ENCODE measurements at places on chromosomes 12 and 14.
A peak's percentile ranks its signal among the peaks of the same experiment; 100 is the strongest.

DNA sequence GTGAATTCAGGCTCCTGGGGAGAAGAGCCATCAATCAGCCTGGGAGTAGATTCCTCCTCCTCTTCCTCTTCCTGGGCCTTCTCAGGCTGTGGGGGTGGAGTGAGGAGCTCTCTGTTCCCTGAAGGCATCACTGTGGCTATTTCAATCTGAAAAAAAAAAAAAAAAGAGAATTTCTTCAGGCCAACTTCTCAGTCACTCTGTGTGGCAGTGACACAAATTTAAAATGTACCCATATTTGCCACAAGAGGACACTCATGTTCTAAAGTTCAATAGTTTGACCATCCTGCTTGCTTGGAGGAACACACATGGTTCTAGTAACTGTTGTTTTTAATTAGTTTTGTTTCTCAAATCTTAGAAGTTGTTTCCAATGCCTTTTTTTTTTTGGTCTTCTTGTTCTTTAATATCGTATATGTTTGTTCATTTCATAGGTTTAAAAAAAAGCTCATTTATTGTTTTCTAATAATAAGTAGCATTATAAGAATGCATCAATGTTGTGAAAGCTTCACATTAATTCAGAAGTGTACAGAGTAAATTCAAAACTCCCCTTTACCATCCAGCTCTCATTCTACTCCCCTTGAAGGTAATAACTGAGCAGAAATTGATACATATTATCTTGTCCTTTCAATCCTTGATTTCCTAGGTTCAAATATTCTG, 23.3 kb upstream of the CCER1 start:
- no peaks in the 10 kb centered on the region for H3K36me3 ChIP-seq
- no peaks in the 10 kb centered on the region for H3K27me3 ChIP-seq
- no peak overlapping the region for H3K4me3 ChIP-seq

DNA sequence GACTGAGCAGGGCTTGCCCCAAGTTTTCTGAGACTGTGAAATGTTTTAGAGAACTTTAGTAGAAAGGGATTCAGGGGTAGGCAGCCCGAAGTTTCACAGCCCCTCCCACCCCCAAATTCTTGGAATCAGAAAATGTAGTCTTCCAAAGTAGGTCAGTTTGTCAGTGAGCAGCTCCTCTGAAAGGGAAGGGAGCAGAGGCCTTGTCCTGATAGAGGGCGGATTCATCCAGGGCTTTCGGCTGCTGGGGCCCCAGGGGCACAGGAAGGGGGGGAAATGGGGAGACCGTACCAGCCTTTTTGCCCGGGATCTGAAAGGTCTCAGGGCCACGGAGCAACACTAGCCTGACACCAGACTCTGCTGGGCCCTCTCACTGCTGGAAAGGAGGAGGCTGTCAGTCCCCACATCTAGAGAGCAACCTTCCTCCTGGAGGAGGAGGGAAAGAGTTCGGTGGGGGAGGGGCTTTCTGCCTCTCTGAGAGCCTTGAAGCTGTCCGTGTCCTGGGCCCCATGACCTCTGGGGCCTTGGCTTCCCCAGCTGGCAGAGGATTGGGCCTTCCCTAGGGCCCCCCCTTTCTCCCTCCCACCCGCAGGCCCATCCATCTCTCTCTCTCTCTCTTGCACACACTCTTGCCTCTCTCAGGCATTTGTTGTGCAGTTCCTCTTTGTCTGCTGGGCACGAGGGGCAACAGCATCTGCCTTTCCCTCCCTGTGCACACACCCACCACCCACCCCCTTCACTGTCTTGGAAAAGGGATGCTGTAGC, at the start of gene IKZF4:
IKZF4 (plus strand) TSS at position 621 of the 762 bp plus-strand sequence. CDS start 451 bp downstream, outside the sequence.
- DNase-seq, result peak; percentile 60
- no peaks in the 10 kb centered on the region for H3K27me3 ChIP-seq
- peaks cover 31% of the 10 kb centered on the region for H3K4me1 ChIP-seq
- H3K27ac ChIP-seq, result peak within 1 kb of the TSS; percentile 84
- H3K4me3 ChIP-seq, result peak within 1 kb of the TSS; percentile 73

GRCh38 chr12:11839091-11839641, 189.7 kb downstream of the ETV6 start:
- H3K27ac ChIP-seq, result peak overlapping the region; percentile 85
- H3K4me3 ChIP-seq, result peak overlapping the region; percentile 0
- DNase-seq, result peak; percentile 74
- H3K4me1 ChIP-seq, result peaks cover 59% of the 10 kb centered on the region

- no peak overlapping the region for H3K4me3 ChIP-seq
- DNase-seq, result no peak
- H3K27me3 ChIP-seq, result no peaks in the 10 kb centered on the region
- no peak overlapping the region for H3K27ac ChIP-seq
- H3K4me1 ChIP-seq, result no peaks in the 10 kb centered on the region
Observed at GRCh38 chr12:90085494-90086274, 377.0 kb upstream of the ATP2B1 start.

DNA sequence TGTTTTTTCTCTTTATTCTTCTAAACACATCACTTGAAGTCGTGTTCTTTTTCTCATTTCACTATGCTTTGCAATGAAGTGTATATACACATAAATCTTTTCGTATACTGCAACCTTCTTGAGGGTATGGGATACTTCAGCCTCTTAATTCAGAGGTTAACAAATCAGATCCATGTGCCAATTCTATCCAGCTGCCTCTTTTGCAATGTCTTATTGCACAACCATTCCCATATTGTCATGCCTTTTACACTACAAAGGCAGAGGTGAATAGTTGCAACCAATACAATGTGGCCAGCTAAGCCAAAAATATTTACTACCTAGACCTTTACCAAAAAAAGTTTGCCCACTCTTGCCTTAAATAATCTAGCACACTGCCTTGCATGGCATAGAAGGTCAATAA, 224.5 kb upstream of the FOXG1 start:
- no peak overlapping the region for H3K27ac ChIP-seq
- H3K27me3 ChIP-seq, result no peaks in the 10 kb centered on the region
- H3K4me1 ChIP-seq, result no peaks in the 10 kb centered on the region
- H3K4me3 ChIP-seq, result no peak overlapping the region
- DNase-seq, result no peak
- no peaks in the 10 kb centered on the region for H3K36me3 ChIP-seq

DNA sequence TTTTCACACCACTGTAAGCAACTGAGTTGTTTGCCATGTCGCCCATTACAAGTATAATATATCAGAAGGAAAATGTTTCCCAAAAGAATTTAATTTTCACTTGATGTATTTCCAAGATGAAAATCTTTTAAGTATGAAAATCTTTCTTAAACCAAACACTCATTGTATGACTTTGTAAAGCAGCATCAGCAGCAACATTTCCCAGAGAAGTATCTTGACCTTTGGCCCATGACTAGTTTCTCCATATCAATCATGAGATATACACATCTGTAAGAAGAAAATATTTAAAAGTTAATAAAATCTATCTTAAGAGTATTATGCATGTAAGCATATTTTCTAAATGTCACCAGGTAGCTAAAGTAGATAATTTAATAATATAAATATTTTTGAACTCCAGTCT, 52.8 kb downstream of the ATP2B1 start:
- H3K4me1 ChIP-seq, result no peaks in the 10 kb centered on the region
- DNase-seq, result no peak
- H3K36me3 ChIP-seq, result peaks cover 6% of the 10 kb centered on the region
- H3K27me3 ChIP-seq, result no peaks in the 10 kb centered on the region

DNA sequence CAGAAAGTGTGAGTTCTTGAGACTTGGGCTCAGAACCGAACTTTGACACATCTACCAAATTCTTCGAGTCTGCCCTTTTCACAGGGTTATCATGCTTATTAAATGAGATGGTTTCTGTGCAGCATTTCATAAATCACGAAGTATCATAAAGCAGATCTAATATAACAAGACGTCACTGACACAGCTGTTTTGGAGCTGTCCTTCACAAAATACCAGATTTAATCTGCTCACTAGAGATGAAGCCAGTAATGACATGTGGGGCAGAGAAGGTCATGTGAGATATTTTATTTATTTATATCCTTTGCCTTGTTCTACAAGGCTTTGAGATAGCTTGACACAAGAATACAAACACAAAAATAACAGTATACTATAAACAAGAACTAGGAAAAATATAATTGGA, 127.0 kb downstream of the RPAP3 start:
- H3K36me3 ChIP-seq, result no peaks in the 10 kb centered on the region
- no peak for DNase-seq
- no peaks in the 10 kb centered on the region for H3K27me3 ChIP-seq
- no peaks in the 10 kb centered on the region for H3K4me1 ChIP-seq
- no peak overlapping the region for H3K4me3 ChIP-seq

GRCh38 chr14:39025810-39026627, 77.0 kb downstream of the SEC23A start:
- no peak overlapping the region for H3K4me3 ChIP-seq
- no peak overlapping the region for H3K27ac ChIP-seq
- DNase-seq, result no peak

Measured in common myeloid progenitor, CD34-positive (primary cell).